ENCODE measurements at places on chromosomes 12 and 14.

DNA sequence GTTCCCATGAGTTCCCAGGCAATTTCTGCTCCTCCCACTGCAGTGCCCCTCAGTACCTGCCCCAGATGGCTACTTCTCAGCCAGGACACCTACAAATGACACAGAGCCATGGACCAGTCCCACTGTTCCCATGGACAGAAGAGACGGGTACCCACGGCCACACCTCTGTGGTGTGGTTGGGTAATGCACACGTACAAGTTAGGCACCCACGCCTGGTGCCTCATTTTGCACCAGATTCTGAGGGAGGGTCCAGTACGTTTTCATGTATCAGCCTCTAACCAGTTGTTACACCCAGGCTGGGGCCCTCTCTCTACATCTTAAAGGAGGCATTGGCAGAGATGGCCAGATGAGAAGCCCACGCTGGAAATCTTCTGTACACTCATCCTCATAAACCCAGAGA is 114.0 kb downstream of the DICER1 start:
- DNase-seq, result no peak

GRCh38 chr12:114093520-114093919 is 127.4 kb upstream of the RBM19 start:
- DNase-seq, result no peak

DNA sequence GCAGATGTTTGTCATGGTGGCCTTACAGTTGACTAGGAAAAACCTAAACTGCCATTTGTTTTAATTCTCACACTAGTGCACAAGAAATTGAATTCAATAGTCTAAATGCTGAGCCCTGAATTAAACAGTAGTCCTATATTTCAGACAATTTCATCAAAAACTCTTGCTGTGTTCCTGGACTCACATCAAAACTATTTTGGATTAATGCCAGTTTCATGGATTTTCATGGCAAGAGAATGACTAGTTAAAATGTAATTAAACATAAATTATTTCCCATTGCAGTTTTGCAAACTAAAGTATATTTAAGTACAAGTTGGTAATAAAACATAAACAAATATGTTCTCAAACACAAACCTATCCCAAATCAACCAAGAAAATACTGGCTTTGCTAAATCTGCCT is 468.0 kb upstream of the PRICKLE1 start:
- no peak for DNase-seq

- DNase-seq, result no peak
Measured at GRCh38 chr14:24609655-24610344, at the start of gene GZMH. GZMH (minus strand) TSS chr14:24609685; CDS start chr14:24609613, 72 bp downstream.

DNA sequence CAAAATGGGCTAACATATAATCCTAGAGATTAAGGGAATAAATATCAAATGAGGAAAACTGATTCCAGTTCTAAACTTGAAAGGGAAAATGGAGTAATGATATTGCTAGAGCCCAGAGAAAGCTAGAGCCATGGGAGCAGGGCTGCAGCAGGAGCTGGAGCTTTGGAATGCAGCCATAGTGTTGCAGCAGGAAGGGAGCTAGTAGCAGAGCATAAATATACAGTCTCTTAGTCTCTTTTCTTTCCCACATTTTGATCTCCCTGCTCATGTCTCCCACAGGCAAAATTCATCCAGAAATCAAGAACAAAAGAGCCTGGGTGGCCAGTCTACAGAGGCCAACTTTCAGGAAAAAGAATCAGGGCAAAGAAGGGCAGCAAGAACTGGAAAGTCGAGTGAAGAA is 253.7 kb downstream of the ATXN7L3B start:
- no peak for DNase-seq

GRCh38 chr12:117038023-117038680 is 61.1 kb downstream of the TESC start:
- no peak for DNase-seq

DNA sequence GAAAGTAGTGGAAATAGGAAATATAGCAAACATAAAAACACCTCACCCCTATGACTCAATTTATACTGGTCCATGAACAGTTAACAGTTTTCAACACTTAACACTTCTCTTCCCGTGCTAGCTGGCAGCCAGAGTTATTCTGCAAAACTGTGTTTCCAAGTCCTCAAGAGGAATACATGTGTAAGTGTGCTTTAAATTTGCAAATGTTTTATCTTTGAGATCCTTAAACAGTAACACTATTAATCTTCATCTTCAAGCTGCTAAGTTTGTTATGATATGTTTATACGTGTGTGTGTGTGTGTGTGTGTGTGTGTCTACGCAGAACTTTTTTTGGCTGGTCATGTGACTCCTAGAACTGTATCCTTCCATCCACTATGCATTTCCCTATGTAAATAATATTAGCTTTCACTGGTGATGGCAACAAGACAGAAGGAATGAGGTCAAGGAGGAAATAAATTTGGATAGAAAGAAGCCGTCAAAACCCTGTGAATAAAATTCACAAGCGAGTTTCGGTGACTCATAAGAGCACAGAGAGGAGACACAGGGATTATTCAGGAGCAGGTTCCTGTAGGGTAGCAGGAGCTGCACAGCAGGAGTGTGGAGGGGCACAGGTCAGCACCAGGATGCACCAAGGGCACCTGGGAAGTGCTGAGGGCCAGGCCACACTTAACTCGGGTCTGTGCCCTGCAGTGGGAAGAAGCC is 105.9 kb upstream of the ETV6 start:
- DNase-seq, result no peak

GRCh38 chr14:42374332-42374731 is 767.7 kb downstream of the LRFN5 start:
- DNase-seq, result no peak

DNA sequence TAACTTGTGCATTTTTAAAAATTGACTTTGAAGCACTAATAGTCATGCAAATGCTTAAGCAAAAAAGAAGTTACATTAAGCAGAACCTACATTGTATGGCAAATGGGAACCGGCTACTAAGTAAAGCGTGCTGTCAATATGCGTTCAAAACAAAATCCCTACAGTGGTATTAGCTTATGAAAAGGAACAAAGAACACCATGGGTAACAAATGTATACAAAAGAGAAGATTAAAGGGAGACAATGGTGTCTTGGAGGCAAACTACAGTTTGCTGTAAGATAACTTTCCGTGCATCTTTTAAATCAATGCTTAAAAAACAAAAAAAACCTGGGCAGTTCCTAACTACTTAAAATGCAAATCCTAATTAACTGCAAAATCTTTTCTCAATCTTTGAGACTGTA is 10.5 kb downstream of the CDK2AP1 start:
- DNase-seq, result no peak

DNA sequence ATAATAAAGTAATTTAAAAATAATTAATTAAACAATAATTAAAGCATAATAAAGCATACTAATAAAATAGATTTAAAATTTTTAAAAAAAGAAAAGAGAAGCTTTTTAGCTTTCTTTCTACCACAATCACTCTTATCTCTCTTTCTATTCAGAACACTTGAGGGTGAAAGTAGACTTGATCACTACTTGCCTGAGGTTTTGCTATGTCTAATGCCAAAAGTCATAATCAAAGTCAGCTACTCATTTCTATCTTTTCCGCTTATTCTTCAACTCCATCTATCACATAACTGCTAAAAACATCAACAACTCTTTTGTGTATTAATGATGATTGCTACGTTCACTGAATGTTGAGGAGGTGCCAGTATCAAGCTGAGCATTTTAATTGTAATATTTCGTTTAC is 202.0 kb upstream of the KRR1 start:
- DNase-seq, result no peak

- DNase-seq, result no peak
Measured at GRCh38 chr12:58321414-58321813, 380.0 kb downstream of the ATP23 start.

DNA sequence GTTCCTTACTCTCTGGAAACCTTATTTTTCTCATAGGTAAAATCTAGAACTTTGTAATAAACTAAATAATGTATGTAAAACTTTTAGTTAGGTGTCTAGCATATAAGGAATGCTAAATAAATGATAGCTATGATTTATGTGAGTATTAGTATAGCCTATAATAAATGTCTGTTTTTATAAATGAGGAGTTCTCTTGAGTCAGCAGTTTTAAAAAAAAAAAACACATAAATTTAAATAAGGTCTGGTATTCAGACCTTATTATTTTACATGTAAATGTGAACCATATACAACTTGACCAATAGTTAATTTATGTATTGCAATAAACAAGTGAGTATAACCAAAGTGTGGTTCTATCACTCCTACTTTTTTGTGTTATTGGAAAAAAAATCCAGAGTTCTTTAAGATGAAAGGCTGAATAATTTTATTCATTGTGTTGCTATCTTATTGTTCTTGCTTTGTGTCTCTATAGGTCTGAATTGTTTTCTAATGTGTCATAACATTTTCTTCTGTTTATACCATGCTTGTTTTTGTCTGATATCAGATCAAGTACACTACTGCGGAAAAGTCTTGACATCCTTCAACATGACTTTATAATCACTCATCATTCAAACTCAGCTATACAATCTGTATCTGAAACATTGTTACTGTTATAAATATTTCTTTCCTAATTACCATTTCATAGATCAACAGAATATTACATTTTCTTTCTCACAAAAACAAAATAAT is 115.7 kb downstream of the RASSF9 start:
- DNase-seq, result no peak

GRCh38 chr14:104161602-104162367 is 23.4 kb downstream of the KIF26A start:
- DNase-seq, result no peak

- no peak for DNase-seq
Measured at GRCh38 chr12:57169969-57170368, 22.6 kb upstream of the LRP1-AS start.

DNA sequence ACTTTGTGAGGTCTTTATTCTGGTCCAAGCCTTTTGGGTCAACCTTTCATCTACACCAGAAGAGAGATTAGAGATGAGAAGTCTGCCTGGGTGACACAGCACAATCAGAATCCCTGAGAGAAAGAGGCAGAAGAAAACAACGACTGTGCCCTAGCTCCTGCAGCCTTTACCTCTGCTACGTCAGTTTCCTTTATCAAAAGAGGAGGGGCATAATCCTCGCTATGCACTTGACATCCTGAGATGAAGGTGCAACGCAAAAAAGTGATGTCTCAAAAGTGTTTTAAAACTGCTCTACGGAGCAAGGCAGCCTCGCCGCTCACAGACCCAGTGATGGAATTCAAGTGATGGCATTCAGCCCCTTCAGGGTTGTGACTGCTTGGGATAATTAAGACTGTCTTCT is 21.7 kb downstream of the ZDHHC22 start:
- DNase-seq, result no peak

- no peak for DNase-seq
Measured at GRCh38 chr14:39666386-39666785, 234.2 kb upstream of the FBXO33 start.

DNA sequence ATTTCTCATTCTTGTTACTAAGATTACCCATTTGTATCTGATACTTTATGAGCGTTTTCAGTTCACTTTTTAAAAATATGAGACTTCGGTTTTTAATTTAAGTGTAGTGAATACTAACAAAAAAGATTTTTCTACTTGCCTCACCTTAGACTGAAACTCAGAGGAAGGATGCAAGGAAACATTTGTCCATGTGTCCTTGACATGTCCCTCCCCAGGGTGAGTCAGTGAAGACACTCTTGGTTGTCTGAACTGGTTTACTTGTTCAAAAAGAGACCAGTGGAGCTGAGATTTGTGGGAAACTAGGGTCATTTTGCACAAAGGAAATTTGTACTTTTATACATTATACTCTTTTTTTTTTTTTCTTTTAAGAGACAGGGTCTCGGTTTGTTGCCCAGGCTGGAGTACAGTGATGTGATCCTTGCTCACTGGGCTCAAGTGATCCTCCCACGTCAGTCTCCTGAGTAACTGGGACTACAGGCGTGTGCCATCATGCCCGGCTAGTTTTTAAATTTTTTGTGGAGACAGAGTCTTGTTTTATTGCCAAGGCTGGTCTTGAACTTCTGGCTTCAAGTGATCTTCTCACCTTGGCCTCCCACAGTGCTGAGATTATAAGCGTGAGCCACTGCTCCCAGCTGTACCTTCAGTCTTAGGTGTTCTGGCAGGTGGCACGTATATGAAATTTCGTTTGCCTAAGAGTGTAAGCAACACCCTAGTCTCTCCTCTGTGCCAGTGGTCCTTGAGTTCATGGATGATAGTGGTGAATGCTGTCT is 56.7 kb downstream of the PPFIBP1 start:
- no peak for DNase-seq

GRCh38 chr12:77767756-77768343 is 62.8 kb upstream of the NAV3 start:
- DNase-seq, result no peak

- no peak for DNase-seq
Measured at GRCh38 chr14:68501614-68502052, 291.2 kb downstream of the ZFP36L1 start.

- no peak for DNase-seq
Measured at GRCh38 chr12:120586206-120586605, 5.0 kb upstream of the POP5 start.

GRCh38 chr14:58772794-58773620 is 135.2 kb downstream of the DACT1 start:
- no peak for DNase-seq

- DNase-seq, result no peak
Measured at GRCh38 chr12:81758421-81759189, 545 bp downstream of the PPFIA2 start.

DNA sequence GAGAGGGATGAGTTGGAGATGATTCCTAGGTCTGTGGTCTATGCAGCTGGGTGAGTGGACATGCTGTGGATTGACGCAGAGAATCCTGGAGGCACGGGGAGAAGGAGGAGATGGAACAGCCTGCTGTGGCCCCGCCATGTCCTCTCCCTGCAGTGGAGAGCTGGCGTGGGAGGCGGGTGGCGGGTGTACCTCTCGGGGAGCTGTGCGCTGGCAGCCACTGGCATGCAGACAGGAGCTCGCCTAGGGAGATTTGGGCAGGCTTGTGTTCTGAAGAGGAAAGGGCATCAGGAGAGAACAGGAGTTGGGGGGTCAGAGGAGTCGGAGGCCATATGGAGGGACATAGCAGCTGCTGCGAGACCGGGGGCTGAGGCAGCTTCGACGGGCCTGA is 56.1 kb downstream of the TECPR2 start:
- no peak for DNase-seq

- DNase-seq, result no peak
Measured at GRCh38 chr12:13277293-13277692, 80.8 kb downstream of the EMP1 start.

DNA sequence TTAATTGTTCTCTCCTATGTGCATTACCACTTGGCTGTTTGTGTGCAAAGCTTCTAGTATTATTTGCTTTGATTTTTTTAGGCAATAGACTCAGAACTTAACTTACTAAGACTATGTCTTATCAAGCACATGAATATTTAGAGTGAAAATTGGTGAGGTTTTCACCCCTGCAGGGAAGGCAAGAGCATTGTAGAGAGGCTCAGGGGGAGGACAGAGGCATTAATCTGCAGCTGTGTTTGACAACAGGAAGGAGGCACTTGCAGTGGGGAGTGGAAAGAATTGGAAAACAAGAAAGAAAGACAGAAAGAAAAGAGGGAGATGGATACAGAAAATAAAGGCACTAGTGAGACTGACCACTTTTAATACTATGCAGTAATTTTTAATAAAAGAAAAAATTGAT is 431.6 kb downstream of the PDZRN4 start:
- DNase-seq, result no peak

GRCh38 chr14:55733599-55733998 is 153.6 kb downstream of the KTN1 start:
- no peak for DNase-seq

GRCh38 chr12:79016181-79016580 is 151.6 kb downstream of the SYT1 start:
- DNase-seq, result no peak
